ENCODE measurements at places on chromosomes 12 and 14.

GRCh38 chr14:21300892-21301291 is 21.0 kb downstream of the RPGRIP1 start:
- DNase-seq: no peak

GRCh38 chr14:68791902-68792677 is 777 bp downstream of the ZFP36L1 start:
- peak; percentile 22 for DNase-seq

- DNase-seq: no peak
These were observed at the start of gene ARID4A for GRCh38 chr14:58298477-58299400. Gene ARID4A (plus strand): TSS chr14:58298555. CDS start chr14:58299855, 1,300 bp downstream.

- no peak for DNase-seq
These were observed 360.9 kb downstream of the KCNH5 start for GRCh38 chr14:62684376-62684775.
